Activated CD4-positive, alpha-beta T cell treated with anti-CD3 and anti-CD28 coated beads, Interleukin-2, amount 50 U/mL, for 4 hours (primary cell): ENCODE measurements at places on chromosomes 2 and 18.

DNA sequence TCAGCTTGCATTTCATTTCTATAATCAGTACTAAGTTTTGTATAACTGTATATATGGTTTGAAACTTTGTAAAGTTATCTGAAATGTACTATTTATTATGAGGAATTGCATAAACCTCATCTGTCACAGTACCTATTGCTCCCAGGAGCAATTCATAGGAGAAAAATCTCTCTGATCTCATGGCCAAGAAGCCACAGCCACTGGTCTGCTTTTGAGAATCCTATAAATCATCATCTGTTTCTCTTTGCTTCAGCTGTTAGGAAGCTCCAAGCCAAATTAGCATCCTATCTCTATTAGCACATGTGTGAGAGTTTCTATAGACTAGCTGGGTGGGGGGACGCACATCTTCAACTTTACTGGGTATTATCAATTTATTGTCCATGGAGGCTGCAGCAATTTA lies 210.3 kb downstream of the CYP26B1 start:
- DNase-seq, result no peak

DNA sequence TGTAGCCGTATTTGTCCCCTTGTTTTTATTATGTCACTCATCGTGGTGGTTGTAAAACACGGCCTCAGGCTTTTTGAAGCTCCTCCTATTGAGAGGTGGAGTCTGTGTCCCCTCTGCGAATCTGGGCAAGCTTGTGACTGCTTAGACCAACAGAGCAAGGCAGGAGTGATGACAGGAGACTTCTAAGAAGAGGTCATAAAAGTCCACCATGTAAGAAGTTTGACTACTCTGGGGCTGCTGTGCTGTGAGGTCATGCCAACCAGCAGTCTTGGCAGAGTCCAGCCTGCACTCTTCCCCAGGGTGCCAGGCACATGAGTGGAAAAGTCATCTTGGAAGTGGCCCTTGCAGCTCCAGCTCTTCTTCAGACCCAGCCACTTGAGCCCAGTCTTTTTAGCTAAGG lies 83.8 kb upstream of the SPTBN1 start:
- DNase-seq, result no peak

GRCh38 chr2:192887337-192887736 lies 692.6 kb upstream of the TMEFF2 start:
- no peak for DNase-seq

DNA sequence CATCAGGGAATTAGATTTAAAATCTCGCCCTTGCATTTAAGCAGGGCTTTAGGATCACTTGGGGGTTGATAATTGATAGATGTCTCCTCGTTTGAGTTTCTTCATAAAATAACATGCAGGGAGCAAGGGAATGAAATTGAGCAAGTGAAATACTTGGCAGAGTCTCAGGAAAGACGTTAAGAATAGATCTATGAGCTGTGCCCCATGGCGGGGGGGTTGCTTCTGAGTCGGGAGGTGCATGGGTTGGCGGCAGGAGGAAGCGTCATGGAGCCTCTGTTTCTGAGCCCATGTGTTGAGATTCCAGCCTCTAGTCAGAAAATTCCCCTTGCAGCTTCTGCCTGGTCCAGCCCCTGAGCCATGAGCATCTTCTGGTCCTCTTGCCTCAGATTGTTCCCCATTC lies 82.0 kb downstream of the APOB start:
- no peak for DNase-seq
